AML-193 (cell line): ENCODE measurements at places on chromosomes 6 and 20.

- no peak for DNase-seq
Observed at GRCh38 chr6:138652824-138653223, 120.7 kb upstream of the CCDC28A start.

DNA sequence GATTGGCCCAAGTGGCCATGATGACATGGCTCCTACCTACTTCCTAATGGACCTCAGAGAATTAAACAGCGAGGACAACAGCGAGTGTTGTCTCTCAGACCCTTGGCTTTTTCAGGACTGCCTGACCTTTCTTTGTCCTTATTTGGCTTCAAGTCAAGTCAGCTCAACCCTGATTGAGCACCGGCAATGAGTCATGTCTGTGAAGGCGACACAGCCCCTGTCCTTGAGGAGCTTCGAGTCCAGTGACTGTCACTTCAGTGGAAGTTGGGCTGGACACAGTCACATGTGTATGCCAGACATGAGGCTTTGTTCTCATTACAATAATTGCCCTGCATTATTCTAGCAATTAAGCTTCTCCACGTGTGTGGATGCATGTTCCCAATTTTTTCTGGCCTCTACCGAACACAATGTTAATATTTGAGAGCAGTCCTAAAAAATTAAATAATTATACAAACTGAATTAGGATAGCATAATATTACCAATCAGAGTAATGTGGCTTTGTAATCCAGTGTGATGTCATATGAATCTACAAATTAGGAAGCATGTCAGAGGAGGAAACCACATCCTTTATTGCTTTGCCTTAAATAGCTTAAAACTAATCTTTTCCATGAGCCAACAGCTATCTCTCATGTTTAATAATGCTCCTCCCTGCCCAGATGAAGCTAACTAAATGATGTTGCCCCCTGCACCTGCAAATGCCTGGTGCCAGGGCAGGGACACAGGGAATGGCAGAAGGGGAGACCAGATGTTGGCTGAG lies 178.6 kb downstream of the CDH26 start:
- peak; percentile 65 for DNase-seq

- no peak for DNase-seq
Observed at GRCh38 chr6:4603856-4604369, 172.3 kb upstream of the CDYL start.

DNA sequence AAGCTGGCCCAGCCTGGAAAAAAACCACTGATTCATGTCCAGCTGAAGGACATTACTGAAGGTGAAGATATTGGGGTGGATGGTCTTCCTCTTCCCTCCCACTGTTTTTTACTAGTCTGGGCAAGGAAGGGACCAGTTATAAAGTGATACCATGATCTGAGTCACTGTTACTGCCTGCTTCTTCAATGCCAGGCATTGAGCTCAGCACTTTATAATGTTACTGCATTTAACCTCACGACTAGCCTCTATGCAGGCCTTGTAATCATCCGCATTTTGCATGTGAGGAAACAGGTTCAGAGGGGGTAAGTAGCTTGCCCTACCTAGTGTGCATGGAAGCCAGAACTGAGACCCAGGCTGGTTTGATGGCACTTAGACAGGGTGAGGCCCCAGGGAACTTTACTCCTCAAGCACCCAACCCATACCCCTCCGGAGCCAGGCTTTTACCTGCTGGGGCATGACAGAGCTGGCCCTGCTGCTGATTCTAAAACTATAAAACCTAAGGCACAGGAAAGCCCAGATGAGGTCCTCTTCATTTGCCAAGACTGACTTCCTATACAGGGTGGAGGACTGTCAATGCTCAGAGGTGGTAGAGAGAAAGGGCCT lies 11.0 kb upstream of the KCNK5 start:
- no peak for DNase-seq

DNA sequence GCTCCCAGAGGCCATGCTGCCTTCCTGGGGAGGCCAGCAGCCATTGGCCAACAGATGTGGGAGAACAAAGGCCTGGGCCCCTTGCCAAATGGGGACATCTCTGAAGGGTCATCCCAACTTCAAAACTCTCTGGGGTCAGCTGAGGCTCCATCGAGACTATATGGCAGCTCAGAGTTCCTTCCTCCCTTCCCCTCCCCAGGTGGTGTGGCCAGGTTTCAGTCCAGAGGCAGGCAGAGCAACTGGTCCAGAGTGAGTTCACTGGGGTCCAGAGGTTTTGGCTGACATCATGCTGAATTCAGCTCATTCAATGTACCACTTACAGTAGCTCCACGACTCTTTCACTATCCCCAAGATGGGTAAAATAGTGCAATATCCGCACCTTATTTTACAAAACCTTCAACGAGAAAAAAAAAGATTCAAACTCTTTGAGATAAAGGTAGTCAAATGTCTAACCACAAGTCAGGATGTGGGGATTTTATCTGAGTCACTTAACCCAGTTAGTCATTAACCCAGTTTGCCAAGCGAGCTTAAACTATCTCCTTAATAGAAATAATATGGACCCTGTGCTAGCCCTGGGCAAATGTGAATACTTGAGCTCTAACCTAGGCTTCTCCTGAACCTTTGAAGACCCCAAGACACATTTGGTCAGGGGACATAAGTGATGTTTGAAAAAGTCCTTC lies 108.4 kb upstream of the PLEKHG1 start:
- DNase-seq = no peak

DNA sequence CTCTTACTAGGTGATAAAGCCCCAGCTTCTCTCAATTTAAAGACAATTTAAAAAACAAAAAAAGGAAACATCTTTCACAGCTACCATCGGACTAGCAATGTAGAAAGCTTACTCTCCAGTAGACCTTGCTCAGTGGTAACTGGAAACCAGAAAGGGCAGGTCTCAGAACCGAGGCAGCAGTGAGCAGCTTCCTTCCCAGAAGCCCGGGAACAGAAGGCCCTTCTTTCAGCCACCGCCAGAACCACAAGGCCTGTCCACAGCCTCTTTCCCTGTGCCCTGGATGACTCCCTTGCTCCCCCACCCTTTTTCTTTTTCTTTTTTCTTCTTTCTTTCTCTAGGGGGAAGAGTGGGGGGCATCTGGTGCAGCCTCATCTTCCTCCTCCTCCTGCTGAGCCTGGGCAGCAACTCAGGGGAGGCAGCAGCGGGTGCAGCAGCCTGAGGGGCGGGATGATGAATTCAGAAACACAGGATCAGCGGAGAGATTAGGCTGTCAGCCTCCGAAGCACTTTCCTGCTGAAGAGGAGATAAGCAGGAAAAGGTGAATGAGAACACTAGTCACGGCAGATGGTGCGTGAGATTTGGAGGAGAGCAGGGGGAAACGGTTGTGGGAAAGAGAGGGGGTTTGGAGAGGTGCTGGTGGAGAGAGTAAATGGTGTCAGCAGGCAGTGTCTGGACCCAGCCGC lies 158.5 kb downstream of the ID4 start:
- no peak for DNase-seq

GRCh38 chr20:60063739-60064380 lies 105.6 kb downstream of the CDH26 start:
- DNase-seq = no peak

GRCh38 chr20:49099011-49099410 lies 52.9 kb downstream of the CSE1L start:
- no peak for DNase-seq

GRCh38 chr20:61942526-61942925 lies 123.2 kb downstream of the TAF4 start:
- DNase-seq = no peak

DNA sequence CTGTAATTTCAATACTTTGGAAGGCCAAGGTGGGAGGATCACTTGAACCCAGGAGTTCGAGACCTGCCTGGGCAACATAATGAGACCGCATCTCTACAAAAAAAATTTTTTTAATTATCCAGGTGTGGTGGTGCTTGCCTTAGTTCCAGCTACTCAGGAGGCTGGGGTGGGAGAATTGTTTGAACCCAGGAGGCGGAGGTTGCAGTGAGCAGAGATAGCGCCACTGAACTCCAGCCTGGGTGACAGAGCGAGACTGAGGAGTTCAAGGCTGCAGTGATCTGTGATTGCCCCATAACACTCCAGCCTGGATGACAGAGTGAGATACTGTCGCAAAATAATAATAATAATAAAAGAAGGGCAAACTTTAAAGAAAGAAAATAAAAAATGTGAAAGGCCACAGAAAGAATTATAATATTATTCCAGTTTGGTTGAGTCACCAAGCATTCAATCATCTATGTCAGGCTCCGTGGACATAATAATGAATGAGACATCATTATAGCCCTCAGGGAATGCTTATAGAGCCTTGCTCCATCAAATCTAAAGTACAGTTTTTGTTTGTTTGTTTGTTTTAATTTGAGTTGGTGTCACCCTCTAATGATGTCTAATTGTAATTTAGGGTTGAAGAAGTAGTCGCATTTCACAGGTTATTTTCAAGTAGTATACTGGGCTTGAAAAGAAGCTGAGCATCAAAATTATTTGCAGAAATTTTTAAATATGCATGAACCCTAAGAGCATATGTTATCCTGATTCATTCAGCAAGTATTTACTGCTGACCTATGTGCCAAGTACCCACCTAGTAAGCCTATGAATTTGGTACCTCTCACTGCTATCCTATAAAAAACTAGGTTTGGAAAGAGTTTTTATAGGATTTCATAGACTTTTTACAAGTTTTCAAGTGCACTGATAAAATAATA lies 15.1 kb downstream of the GLYATL3 start:
- DNase-seq = no peak

DNA sequence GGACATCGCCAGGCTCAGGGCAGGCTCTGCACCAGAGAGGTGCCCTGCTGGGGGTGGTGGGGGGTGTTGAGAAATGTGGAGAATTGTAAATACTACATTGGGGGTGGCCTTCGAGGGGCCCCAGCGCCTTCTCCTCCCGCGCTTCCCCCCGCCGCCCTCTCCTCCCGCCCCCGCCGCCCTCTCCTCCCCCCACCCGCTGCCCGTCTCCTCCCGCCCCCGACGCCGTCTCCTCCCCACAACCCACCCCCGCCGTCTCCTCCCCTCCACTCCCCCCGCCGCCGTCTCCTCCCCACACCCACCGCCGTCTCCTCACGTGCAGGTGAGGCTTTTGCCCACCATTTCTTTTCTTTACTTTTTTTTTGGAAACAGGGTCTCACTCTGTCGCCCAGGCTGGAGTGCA lies 1.5 kb upstream of the SRMS start:
- no peak for DNase-seq

DNA sequence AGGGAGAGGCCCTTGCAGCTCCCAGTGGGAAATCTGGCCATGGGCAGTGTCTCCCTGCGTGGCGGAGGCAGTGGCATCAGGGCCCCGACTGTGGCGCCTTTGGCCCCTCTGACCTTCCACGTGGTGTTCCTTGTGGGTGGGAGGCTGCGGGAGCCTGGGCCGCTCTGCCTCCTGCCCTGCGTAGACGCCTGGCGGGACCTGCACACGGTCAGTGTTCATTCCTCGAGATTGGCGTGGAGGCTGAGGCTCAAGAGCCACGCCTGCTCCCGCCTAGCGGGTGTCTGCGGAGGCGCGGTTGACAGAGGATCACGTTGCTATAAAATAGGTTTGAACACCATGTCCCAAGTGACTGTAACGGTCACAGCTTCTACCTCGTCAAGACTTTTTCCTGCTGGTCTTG lies 14.0 kb downstream of the COL9A3 start:
- DNase-seq = no peak

DNA sequence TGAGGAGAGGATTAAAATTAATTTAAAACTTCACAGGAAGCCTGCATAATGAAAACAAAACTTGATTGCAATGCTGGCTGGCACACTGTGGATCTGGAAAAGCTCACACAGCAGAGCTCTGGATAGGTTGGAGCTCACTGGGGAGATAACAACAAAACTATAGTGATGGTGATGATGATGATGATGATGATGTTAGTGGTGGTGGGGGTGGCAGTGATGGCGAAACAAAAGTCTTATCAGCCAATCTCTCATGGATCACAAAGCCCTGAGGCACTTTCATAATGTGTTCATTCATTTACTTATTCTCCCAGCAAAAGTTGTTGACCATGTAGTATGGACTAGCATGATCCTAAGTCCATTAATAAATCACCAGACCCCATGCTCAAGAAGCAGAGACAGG lies 152.0 kb downstream of the MBOAT1 start:
- DNase-seq = no peak

- no peak for DNase-seq
Observed at GRCh38 chr6:167122041-167122826, 662 bp upstream of the CCR6 start.

DNA sequence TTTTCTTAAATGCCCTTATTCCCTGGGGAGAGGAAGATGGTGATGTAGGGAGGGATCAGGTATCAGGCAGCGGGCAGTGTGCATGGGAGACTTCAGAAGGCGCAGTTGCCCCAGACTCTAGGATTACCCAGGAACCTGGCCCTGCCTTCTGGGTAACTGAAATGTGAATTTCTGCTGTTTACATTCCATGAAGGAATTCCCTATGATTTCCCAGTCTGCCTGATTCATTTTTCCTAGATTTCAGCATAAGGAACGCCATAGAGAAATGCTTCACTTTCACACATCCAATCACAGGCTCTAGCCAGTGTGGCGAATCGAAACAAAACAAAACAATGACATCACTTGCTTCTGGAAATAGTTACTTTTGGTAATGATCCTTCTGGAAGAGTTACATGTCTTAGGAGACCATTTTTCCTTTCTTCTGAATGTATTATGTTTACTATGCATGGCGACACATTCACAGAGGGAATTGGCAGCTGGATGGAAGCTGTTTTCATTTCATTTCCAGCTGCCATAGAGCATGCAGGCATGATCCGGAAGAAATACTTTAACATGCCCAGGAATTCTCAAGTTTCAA lies 33.3 kb downstream of the LRP11 start:
- no peak for DNase-seq

GRCh38 chr6:98094696-98095095 lies 739.7 kb upstream of the POU3F2 start:
- no peak for DNase-seq

GRCh38 chr6:167957626-167958025 lies 39.8 kb upstream of the KIF25 start:
- DNase-seq = no peak

GRCh38 chr6:136184738-136185137 lies 65.4 kb downstream of the MTFR2 start:
- no peak for DNase-seq

- DNase-seq = no peak
Observed at GRCh38 chr20:49756241-49756640, 42.6 kb upstream of the B4GALT5 start.

DNA sequence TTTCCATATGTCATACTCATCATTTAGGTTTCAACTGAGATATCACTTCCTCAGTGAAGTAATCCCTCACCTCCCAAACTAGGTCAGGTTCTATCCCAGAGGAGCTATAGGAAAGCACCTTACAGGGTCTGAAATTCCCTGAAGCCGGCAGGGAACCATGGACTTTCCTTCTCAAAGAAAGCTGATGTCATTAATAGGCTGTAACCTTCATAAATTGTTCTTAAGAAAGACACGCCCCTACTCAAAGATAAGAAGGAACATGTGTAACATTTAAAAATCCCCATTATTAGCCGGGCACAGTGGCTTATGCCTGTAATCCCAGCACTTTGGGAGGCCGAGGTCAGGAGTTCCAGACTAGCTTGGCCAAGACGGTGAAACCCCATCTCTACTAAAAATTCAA lies 50.0 kb upstream of the RNGTT start:
- no peak for DNase-seq

GRCh38 chr20:51036226-51036625 lies 13.3 kb upstream of the KCNG1 start:
- DNase-seq = no peak
